ENCODE measurements at places on chromosomes 4 and X.

- no peak for DNase-seq
These were observed 151.0 kb downstream of the TENM3 start for GRCh38 chr4:182394181-182394580.

DNA sequence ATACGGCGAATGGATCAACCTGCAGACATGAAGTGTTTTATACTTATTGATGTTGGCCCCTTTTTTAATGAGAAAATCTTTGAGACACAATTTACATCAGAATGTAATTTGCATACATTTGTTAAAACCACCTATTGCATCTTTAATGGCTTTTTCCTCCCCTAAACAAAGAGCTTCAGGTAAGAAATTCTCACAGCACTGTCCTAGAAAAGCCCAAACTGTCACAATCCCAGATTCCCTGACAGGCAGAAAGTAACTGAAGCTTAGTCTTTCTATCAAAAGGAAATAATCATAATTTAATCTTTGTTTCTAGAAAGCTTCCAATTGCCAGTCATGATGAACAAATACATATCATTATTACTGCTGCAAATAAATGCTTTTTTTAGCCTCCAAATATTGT lies 407.9 kb downstream of the TMA16 start:
- no peak for DNase-seq

DNA sequence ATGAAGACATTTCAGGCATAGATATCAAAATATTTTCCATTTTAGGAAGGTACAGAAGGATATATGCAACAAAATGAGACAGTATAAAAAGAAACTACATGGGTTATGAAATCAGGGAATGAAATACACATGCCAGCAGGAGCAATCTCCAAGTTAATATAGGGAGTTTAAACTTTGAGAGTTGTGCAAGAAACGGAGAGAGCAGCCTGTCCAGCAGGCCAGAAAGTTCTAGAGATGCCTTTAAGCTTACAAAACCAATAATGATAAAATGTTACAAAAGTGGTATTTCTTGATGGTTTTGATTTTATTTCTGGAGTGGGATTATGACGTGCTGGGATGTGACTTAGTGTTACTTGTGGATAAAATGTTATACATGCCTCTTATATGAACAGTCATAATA lies 2047.9 kb downstream of the ARAP2 start:
- DNase-seq, result no peak

DNA sequence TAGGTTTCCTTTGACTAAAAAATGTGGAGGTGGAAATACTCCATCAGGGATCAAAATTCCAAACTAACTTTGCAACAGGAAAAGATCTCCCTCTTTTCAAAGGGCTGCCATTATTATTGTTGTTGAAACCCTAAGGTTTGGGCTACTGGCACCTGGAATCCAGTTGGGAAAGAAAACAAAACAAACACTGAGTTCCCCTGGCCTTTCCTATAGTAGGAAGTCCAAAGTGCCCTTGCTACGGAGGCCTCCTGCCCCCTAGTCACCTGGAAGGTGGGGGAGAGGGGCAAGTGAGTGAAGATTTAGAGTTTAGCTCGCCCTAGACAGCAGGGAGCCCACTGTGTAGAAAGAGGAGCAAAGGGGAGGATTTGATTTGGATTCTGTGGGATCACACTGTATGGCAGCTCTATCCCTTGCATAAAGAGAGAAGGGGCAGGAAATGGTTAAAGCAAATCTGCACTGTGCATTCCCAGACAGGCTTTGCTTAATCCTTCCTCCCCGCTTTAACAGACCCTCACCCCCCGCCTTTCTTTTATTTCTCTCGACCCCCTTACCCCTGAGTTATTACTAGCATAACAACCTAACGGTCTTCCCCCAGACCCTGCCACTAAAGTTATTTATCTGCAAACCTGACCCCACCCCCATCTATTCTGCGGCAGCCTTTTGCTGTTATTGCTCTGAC lies 627 bp upstream of the FAT4 start:
- DNase-seq, result no peak

- DNase-seq, result no peak
These were observed 7.7 kb downstream of the SCML1 start for GRCh38 chrX:17744896-17745523.

DNA sequence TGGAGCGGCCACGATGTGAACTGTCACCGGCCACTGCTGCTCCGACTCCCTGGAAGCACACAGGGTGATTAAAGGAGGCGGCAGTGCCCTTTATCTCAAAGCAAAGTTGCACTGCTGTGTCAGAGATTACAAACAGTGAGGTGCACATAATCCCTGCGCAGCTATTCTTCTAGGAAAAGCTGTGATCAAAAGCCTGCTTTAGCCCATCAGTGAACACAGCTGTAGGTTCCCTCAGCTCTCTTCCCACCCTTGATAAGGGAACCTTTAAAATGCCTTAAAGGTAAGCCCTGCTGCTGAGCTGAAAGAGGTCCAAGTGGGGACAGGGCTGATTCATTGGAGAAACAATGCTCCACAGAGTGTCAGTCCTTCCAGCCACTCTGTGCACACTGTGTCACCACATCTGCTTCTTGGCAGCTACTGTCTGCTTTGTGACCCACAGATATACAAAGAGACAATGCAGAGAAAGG lies 127.6 kb downstream of the EIF4E start:
- DNase-seq, result no peak

GRCh38 chrX:39528161-39528916 lies 569.4 kb downstream of the BCOR start:
- no peak for DNase-seq

GRCh38 chr4:26015133-26015651 lies 101.2 kb downstream of the SMIM20 start:
- DNase-seq, result no peak

DNA sequence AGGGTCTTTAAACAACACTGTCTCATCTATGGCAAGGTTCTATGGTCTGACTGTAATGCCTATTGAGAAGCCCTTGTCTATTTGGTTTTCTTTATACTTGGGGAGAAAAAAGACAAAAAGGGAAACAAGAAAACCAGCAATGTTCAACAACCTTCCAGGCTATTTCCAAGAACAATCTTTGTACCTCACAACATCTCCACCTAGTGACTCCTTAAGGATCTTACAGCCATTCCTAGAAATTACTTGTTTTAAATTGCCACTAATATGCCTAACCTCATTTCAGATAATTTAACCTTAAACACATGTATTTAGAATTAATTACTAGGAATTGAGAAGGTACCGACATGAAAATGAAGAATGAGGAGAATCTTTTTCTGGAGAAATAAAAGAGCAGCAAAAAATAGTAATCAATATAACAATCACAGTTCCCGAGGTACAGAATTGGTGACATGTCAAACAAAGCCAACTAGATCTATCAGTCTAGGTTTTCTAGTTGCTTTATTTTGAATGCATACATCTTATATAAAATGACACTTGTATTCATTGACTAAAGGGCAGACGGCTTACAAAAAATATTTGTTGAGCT lies 1.6 kb upstream of the RBM46 start:
- peak; percentile 2 for DNase-seq

- no peak for DNase-seq
These were observed 26.3 kb downstream of the KLHL8 start for GRCh38 chr4:87193958-87194675.

GRCh38 chrX:154654372-154654771 lies 993 bp upstream of the CTAG2 start:
- DNase-seq, result no peak

Data from smooth muscle cell of the brain vasculature (primary cell).